ENCODE measurements at places on chromosomes 11 and 22.

GRCh38 chr11:15871904-15872626 is 484.3 kb downstream of the SOX6 start:
- DNase-seq: no peak

DNA sequence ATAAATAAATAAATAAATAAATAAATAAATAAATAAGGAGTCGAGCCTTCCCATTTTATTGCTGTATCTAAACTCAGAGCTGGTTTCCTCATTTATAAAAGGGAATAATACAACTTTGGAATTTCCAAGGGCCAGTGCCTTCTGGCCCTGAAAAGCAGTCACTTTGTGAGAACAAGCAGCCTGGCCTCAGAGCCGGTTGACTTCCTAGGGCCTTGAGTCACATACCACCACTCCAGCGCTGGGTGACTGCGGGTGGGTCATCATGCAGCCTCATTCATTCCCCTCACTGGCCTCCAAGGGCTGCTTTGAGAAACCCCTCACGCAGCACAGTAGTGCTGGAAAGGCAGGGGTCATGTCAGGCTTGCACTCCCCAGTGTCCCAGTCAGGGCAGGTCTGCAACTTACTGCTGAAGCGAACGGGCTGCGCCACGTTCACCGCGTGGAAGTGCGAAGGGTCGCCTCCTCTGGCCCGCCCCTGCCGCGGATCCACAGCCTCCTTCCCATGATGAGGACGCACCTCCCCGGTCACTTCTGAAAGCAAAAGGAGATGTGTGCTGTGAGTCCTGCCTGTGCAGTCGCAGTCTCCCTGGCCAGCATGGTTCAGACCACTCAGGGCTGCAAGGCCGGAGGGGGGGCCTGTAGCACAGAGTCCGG is 54.4 kb downstream of the DGCR2 start:
- no peak for DNase-seq

GRCh38 chr11:115737875-115738274 is 233.7 kb upstream of the CADM1 start:
- DNase-seq: no peak

- no peak for DNase-seq
Observed at GRCh38 chr22:17117890-17118289, 3.3 kb downstream of the TMEM121B start.

- DNase-seq: no peak
Observed at GRCh38 chr22:19895160-19895849, 40.6 kb upstream of the GNB1L start.

DNA sequence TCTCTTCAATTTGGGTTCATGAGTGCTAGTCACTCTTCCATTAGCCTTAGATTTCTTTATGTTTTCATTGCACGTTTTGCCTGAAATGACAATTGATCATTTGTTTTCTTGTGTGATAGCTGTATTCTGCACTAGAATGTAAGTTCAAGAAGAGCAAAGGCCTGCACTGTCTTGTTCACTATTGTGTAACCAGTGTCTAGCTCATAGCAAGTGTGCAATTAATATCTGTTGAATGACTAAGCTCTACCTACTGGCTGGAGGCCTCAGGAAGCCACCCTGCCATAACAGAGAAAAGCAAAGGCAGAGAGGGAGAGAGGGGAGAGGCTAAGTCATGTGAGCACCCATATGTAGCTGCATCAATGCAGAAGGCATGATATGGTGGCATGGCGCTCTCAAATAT is 292.8 kb upstream of the SYN3 start:
- no peak for DNase-seq

DNA sequence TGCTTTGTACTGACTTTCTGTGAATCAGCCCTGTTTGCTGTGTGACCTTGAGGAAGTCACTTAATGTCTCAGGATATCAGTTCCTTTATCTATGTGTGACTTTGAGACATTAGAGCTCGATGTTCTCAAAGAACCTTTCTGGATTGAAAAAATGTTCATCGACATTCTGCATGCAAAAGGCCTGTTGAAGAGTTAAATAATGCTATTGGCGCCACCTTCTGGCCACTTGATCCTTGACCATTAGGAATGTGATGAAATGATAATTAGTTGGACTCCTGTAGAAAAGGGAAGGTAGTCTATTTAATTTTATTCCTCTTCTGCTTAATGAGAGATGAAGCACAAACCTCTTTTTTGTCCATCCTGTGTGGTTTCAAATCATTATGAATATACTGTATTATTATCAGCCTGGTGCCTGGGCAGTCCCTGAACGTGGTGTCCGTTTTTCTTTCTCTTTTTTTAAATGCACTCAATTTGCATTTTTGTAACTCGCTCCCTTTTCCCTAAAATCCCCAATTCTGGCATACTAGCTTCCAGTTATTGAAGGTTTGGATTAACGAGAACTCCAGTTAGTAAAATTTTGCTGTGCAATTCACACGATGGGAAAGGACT is 20.7 kb downstream of the ELF5 start:
- no peak for DNase-seq

DNA sequence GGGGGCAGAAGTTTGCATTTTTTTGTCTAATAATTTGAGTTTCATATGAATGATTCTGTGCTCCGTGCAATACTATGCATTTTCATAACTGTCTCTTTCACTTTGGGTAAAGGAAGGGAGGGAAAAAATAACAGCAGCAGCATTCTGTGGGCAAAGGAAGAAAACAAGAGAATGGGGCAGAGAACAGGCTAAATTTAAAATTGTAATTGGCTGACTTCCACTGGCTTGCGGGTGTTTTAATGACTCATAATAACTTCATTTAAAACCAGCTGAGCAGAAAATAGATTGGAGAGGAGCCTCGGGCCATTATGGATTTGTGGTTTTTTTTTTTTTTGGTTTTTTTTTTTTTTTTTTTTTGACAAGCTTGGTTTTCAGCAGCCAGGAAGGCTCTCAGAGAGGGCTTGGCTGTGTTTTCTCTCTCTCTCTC is 107.4 kb downstream of the ZBTB16 start:
- peak; percentile 64 for DNase-seq

- DNase-seq: peak; percentile 16
Observed at GRCh38 chr11:113632981-113633380, 73.1 kb downstream of the TMPRSS5 start.

GRCh38 chr22:49553518-49554295 is 274.0 kb downstream of the BRD1 start:
- no peak for DNase-seq

- no peak for DNase-seq
Observed at GRCh38 chr11:66973956-66974580, 1.0 kb upstream of the C11orf86 start.

GRCh38 chr11:77503006-77503405 is 29.1 kb upstream of the PAK1 start:
- DNase-seq: peak; percentile 10

DNA sequence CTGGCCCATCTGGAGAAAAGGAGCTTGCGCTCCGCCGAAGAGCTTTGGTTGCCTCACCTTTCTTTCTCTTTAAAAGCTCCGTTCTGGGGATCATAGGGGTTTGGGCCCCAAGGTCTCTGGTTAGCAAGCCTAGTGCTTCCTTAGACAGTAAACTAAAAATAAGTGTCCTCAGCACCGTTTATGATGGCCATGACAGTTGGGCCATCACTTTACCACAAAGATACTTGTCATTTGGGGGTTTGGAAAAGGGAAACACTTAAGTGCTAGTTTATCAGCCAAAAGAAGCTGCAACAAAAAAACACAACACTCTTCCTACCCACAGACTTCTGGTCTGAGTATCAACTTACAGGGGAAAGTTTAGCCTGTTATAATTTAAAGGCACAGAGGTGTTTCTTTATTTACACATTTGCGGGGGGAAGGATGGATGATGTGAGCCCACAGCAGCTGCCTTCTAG is 88.4 kb upstream of the CD44 start:
- no peak for DNase-seq

DNA sequence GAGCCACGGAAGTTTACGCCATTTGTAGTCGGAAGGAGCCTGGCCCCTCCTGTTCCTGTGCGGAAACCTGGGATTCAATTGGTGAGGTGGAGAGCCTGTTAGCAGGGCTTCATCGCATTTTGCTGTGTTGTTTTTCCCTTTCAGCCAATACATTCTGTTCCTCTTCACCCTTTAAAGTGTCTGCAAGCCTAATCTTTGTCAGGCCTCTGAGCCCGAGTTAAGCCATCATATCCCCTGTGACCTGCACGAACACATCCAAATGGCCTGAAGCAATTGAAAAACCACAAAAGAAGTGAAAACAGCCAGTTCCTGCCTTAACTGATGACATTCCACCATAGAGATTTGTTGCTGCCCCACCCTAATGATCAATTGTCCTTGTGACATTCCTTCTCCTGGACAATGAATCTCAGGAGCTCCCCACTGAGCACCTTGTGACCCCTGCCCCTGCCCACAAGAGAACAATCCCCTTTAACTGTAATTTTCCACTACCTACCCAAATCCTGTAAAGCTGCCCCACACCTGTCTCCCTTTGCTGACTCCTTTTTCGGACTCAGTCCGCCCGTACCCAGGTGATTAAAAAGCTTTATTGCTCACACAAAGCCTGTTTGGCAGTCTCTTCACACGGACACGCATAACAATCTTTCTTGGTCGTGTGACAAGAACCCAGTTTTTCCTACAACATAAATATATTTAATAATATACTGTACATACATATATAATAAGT is 37.1 kb upstream of the MMP12 start:
- no peak for DNase-seq

- DNase-seq: no peak
Observed at GRCh38 chr11:2995031-2995561, 3.0 kb upstream of the NAP1L4 start.

- no peak for DNase-seq
Observed at GRCh38 chr22:44268431-44269116, 44.2 kb downstream of the SHISAL1 start.

GRCh38 chr11:34405079-34405858 is 33.5 kb upstream of the CAT start:
- DNase-seq: no peak

DNA sequence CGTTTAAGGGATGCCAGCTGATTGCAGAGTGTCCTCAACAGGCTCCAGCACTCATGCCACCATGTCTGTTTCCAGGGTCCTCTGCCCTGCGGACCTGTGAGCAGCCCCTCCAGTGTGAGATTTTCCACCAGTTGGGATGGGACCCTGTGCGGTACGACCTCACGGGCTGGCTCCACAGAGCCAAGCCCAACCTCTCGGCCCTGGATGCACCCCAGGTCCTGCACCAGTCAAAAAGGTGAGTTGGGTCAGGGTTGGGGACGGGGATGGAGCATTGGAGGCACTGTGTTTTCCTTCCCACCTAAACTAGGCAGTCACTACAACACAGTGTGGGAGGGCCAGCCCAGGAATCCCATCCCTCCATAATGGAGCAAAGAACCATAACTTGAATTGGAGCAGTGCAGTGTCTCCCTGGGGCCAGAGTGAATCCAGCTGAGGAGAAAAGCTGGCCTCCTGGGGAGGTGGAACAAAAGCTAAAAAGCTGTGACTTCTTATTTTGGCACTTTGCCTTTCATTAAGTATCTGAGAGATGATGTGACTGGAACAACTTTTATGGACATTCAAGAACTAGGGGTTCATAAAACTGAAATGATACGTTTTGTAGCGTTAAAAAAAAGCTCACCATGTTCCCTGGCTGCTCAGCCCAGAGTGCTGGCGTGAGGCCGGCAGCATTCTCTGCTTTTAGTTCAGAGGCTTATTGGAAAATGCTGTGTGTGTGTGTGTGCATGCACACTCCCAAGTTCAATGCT is 101.8 kb downstream of the MYO18B start:
- DNase-seq: no peak

- DNase-seq: no peak
Observed at GRCh38 chr11:14270690-14271542, 88.1 kb downstream of the RRAS2 start.

DNA sequence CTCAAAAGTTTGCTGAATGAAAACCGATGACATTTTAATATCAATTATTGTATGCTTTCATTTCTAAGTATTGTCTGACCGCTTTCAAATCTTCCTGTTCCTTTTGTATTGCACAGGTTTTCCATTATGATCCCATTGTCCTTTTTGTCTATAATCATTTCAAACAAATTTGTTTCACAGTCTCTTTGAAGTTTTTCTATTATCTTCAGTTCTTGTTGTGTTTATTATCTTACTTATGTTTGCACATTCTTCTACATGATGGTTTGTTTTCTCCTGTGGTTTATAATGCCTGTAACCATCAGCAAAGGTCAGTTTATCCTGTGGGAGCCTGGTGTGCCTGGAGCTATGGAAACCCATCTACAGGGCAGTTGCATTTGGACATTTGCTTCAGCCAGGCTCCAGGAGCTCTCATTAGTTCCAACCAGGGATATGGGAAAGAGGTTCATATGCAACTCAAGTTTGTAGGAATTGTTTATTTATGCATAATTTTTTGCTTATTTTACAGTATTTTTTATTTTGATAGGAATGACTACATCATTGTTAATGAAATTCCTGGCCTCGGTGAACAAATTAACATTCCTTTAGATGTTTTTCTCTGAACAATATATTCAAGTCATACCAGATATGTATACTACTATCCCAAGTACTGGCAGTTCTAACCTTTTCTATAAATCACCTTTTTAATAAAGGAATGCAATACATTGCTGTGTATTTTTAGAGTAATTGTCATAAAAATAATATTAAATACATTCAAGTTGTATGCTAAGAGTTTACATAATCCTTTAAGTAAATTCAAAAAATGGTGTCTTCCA is 179.2 kb downstream of the SBF2 start:
- no peak for DNase-seq

DNA sequence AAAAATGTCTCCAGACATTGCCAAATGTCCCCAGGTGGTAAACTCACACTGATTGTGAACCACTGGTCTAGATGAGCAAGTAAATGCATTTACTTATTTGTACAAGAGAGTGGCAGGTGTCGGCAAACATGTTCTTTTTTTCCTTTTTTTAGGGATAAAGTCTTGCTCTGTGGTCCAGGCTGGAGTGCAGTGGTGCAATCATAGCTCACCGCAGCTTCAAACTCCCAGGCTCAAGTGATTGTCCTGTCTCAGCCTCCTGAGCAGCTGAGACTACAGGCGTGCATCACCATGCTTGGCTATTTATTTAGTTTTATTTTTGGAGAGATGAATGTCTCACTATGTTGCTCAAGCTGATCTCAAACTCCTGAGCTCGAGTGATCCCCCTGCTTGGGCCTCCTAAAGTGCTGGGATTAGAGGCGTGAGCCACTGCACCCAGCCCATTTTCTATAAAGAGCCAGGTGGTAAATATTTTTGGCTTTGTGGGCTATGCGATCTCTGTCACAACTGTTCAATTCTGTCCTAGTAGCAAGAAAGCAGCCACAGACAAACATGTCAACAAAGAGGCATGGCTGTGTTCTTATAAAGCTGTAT is 1.4 kb downstream of the VPREB1 start:
- no peak for DNase-seq

DNA sequence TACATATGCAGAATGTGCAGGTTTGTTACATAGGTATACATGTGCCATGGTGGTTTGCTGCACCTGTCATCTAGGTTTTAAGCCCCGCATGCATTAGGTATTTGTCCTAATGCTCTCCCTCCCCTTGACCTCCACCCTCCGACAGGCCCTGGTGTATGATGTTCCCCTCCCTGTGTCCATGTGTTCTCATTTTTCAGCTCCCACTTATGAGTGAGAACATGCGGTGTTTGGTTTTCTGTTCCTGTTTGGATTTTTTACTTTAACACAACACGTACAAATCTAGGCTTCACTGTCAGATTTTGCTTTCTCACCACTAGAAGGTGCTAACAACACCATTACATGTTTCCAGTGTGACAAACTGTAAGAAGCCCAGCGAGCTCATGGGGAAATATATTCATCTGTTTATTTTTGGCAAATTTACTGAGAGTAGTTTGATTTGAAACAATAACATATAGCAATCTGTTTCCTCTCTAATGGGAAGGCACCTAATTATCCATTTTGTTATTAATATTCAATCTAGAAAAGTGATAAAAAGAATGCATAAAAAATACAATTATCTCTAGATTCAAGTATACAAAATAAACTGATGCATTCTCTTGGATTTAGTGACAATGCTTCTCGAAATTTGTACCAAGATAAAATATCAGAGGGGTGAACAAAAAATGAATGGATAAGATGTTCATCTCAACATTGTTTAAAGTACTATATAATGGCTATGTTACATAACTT is 23.2 kb upstream of the BIRC3 start:
- no peak for DNase-seq

Measured in GM04504 (cell line).